HuH-7 (cell line): ENCODE measurements at places on chromosomes 4 and X.

DNA sequence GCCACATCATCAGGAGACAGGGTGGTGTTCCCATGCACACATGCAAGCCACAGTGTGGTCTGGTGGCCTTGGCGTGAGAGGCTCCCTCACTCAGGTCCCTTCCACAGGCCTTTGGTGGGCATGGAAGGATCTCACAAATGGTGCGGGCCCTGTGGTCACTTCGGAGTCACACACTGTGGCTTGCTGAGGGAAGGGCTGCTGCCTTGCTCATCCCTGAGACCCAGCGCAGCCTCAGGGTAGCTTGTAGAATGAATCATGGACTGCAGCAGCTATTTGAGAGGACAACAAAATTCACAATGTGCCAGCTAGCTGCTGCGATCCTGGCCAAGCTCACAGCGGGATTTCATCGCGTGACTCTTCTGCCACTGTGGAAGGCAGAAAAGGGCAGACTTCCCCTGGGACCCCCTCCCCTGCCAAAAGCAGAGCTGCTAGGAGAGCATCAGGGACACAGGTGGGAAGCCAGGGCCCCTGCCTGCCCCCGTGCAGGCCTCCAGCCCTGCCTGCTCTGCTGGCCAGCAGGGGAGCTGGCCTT lies 106.4 kb downstream of the ABLIM2 start:
- DNase-seq = no peak

DNA sequence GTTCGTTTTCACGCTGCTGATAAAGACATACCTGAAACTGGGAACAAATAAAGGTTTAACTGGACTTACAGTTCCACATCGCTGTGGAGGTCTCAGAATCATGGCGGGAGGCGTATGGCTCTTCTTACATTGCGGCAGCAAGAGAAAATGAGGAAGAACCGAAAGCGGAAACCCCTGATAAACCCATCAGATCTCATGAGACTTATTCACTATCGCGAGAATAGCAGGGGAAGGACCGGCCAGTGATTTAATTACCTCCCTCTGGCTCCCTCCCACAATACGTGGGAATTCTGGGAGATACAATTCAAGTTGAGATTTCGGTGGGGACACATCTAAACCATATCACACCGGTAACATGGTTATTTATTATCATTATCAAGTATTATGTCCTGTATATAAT lies 2204.5 kb downstream of the ARAP2 start:
- no peak for DNase-seq

DNA sequence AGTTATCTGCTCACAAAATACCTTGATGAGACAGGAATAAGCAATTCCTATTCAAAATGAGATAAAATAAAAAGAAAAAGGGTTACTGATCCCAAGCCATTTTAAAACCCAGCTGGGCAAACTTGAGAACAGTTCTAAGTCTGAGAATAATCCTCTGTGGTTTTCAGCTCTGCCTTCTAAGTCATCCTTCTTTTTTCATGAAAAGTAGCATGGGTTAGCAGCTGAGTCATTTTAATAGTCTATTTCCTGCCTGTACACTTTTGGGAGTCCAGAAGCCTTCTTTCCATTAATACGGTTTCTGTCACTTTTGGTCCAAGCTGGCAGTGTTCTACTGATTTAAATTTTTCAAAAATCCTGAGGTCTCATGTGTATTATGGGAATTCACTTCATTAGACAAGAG lies 374.3 kb downstream of the IQCM start:
- DNase-seq = no peak

- DNase-seq = peak; percentile 2
These were observed 18.0 kb downstream of the CLNK start for GRCh38 chr4:10666616-10667015.

GRCh38 chr4:178480105-178480504 lies 1037.9 kb upstream of the AGA start:
- no peak for DNase-seq

- DNase-seq = no peak
These were observed 38.2 kb upstream of the NUDT6 start for GRCh38 chr4:122960611-122961000.

- DNase-seq = no peak
These were observed 582.0 kb upstream of the EPHA5 start for GRCh38 chr4:66252291-66252690.

DNA sequence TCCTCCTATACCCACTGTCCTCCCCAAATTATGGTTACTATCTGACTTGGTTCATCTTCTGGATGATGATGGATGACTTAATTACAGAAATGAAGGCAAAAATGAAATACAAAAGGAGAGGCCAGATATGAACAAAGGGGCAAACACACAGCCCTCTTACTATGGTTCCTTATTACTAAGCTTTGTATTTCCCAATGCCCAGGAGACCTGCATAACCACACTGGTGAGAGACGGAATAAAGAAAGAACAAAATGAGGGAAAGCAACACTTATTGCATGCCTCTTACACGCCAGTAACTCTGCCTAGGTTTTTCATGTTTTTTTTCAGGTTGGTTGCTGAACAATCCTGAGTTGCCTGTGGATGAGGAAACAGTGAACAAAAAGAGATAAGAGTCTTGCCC lies 120.5 kb downstream of the SLC10A7 start:
- no peak for DNase-seq

DNA sequence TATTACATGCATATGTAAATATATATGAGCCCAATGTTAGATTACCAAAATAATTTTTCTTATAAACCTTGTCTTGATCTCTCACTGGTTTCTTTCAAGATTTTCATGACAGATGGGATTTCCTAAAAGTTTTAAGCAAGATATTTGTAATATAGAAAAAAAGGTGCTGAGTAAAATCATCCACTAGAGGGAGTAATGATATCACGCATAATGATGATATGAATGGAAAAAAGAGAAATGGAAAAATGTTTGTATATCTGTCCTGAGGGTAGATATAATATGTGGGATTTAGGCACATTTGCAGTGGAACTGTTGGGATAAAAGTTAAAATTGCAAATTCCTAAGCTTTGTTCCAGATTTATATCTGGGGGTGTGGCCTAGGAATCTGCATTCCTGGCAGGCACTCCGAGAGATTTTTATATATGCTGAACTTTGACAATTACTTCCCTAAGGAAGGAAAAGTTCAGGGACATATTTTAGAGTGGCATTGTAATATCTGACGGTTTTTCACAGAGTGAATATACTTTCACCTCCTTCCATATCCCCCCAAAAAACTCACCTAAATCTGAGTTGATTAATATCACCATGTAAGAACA lies 60.5 kb downstream of the TMA16 start:
- no peak for DNase-seq

GRCh38 chr4:172125443-172125842 lies 312.2 kb downstream of the GALNTL6 start:
- DNase-seq = no peak

GRCh38 chr4:41216294-41217019 lies 2.1 kb upstream of the APBB2 start:
- DNase-seq = peak; percentile 89

DNA sequence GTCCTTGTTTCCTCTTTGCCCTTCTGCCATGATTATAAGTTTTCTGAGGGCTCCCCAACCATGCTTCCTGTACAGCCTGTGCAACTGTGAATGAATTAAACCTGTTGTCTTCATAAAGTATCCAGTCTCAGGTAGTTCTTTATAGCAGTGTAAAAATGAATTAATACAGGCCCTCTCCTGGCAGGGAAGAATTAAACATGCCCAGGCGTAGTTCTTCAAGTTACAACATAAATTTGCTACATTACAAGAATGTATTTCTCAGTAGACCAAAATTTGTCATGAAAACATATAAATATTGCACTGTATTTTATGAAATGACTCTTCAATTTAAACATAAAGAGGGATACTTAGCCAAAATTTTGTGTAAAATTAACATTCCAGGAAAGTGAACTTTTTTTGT lies 1089.9 kb upstream of the PCDH10 start:
- no peak for DNase-seq

DNA sequence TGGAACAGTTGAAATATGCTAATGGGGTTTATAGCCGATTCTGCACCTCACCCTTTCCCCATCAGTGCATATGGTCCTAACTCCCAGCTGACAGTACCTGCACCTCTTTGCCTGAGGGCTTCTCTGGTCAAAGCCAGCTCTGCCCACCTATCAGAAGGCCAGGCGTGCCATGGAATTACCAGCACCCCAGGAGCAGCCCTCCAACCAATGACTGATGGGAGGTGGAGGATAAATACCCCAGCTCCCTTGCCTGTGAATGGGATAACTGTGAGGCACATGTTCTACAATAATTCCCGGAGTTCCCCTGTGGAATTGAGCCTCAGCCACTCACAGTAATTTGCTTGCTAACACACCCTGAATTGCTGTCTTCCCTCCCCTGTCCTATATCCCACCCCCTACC lies 572.0 kb downstream of the BCOR start:
- DNase-seq = no peak

DNA sequence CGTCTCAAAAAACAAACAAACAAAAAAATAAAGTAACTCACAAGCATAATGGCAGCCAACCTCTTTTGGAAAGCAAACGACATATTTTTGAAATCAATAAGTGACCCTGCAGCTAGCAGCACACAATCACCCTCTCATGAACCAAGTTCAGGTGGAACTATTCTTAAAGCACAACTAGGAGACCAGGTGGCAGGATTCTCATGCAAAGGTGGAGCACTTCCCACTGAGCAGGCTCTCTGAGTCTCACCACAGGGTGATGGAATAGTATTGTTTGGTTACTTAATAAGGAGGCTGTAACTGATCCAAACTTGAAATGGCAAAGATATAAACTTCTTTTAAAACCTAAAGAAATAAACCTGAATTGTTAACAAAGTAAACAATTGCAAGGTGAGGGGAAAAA lies 1293.1 kb downstream of the PCDH19 start:
- DNase-seq = no peak

DNA sequence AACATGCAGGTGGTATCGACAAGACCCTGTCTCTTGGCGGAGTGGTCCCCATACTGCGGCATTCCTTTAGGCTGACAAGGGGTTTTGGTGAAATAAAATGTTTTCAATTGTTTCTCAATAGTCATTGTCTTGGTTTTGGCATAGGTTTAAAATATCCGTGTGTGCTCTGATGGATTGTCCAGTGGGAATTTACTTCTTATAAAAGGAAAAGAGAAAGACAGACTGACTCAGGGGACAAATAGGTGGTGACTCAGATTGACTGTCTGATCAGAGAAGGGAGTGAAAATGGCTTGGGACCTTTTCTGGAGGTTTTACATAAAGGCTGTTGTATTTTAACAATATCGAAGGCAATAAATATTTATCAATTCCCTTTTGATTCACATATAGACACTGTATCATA lies 129.8 kb downstream of the SORBS2 start:
- DNase-seq = no peak

DNA sequence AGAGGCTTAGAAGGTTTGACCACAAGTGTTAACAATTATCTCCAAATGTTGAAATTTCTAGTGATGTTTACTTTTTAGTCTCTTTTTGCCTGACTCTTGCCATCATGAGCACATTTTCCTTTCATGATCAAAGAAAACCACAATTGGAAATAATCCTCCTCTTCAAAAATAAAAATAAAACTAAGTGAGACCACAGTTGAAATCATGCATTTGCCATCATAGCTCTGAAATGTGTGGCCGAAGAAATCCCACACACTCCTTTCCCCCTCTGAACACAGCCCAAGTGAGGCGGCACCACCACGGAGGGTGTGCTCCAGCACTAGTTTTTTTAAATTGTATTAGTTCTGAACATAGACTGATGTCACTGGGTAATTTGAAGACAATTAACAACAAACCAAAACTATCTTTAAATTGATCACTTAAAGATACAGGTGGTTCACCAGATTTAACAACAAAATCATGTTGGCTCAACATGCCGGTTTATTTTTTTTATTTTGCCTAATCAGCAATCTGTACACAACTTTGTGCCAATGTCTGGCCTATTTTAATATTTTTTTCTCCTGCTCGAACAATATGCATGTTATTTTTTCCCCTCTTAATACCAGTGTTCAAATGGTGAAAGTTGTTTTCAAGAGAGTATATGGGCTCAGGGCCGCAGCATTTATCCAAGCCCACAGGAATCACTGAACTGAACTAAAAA lies 17.6 kb downstream of the APBB2 start:
- no peak for DNase-seq

GRCh38 chr4:16785793-16786527 lies 112.5 kb downstream of the LDB2 start:
- no peak for DNase-seq

- no peak for DNase-seq
These were observed 450.7 kb downstream of the HNRNPD start for GRCh38 chr4:81923140-81923539.

DNA sequence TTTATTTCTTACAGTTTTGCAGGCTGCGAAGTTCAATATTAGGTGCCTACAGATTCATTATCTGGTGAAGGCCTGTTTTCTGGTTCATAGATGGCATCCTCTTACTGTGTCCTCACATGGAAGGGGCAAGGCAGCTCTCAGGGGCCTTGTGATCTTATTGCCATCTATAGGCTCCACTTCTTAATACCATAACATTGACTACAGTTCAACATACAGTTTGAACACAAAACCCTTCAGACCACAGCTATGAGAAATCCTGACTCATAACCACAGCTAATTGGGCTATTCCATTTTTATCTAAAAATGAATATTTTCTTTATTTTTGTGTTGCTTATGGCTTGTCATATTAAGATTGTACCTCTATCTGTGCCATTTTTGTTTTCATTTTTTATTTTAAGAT lies 72.3 kb downstream of the STAG2 start:
- no peak for DNase-seq

- no peak for DNase-seq
These were observed 231.8 kb upstream of the GPRIN3 start for GRCh38 chr4:89539374-89539773.

- no peak for DNase-seq
These were observed 51.6 kb downstream of the RTL5 start for GRCh38 chrX:72080150-72080549.

- DNase-seq = peak; percentile 52
These were observed 41.1 kb upstream of the WDR1 start for GRCh38 chr4:10157478-10158332.

DNA sequence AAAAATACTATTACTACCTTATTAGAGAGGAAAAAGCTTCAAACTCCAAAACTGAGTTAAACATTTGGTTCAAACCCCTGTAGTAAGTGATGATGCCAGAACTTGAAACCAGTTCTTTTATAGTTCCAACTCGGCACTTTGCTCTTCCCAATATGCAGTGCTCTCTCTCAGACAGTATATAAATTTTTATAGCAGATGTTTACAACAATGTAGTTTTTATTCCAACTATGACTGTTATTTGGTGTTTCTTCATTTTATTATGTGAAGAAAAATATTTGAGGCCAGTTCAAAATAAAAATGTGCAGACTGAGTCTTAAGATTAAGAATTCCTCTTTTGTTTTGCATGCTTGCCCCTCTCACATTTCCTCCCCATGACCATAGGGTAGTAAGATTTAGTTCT lies 2.9 kb upstream of the PPP4R3C start:
- DNase-seq = no peak

- DNase-seq = no peak
These were observed 20.6 kb upstream of the COQ2 start for GRCh38 chr4:83305187-83305586.
